ENCODE measurements at places on chromosomes 12 and 14.

GRCh38 chr12:82326905-82327503 lies 31.2 kb downstream of the CCDC59 start:
- DNase-seq, result no peak

- no peak for DNase-seq
Observed at GRCh38 chr14:99248761-99249171, 23.2 kb downstream of the BCL11B start.

DNA sequence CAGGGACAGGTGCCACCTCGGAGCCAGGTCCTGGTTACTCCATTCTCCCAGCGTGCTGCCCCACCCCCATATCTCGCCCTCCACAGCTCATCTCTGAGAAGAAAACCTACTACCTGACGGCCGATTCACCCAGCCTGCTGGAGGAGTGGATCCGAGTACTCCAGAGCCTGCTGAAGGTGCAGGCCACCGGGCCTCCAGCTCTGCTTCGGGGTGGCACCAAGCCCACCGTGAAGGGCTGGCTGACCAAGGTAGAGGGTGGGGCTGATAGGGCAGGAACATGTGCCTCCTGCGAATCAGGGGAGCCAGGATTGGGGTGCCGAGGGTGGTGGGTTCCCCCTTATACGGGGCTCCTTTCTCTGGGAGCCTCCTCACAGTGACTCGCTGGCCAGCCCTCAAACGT lies 25.9 kb downstream of the PIGH start:
- DNase-seq, result no peak

- DNase-seq, result no peak
Observed at GRCh38 chr12:43309959-43310358, 242.0 kb downstream of the ADAMTS20 start.

GRCh38 chr14:65791191-65791981 lies 378.9 kb downstream of the FUT8 start:
- DNase-seq, result no peak

DNA sequence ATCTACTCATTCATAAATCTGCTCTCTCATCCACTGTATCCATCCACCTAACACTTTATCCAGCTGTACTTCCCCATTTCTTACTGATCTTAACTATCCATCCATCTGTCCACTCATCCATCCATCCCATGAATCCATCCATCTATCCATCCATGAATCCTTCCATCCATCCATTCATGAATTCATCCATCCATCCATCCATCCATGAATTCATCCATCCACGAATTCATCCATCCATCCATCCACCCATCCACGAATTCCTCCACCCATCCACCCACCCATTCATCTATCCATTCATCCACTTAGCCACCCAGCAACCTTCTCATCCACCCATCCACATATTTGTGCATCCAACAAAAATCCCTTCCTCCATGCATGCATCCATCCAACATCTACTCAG lies 128.6 kb upstream of the MYL2 start:
- no peak for DNase-seq

DNA sequence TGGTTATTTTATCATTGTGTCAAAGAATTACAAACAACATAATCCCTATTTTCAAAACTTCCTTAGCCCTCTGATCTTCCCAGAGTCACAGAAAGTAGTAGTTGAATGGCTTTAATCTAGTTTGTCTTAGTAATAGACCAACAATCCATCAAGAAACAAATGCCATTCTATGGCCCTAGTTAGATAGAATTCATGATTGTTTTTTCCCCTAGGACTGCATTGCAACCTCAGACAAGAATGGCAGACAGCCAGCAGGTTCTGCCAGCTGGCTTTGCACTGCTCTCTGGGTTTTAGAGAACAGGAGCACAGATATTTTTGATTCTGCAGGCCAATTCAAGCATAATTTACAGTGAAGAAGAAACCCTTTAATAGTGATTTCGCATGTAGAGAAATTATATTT lies 33.8 kb downstream of the SYT1 start:
- DNase-seq, result no peak

DNA sequence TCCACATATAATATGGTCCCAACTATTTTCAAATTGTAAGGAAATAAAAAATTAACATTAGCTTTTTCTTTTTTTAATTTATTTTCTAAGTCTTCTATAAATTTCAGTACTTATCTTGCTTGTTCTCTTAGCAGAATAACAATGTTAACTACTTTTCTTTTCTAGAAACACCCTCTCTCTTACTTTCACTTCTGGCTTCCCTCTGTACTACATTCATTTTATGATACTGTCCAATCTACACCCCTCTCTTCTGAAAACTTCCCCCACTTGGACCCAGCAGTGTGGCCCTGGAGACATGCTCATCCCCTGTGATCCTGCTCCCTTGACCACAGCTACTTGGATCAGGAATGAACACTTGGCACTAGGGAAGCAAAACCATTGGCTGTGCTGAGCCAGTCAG lies 15.7 kb downstream of the SGPP1 start:
- no peak for DNase-seq

DNA sequence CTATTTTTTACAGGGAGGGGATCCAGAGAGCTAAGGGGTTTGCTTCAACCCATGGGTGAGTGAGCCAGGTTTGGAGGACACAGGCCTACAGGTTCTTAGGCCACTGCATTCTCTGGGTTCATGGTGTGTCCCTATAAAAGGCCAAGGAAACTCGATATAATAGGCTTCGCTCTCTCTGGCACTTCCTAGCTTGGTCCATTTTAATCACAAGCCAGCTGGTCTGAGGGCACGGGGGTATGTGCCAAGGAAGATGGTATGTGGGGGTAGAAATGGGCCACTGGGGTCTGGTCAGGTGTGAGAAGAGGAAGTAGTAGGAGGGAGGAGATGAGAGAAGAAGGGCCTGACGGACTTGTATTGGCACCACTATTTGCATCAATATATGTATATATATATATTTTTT lies 4.9 kb downstream of the ETV6 start:
- no peak for DNase-seq

- no peak for DNase-seq
Observed at GRCh38 chr12:123034865-123035264, 54.4 kb downstream of the ARL6IP4 start.

GRCh38 chr14:89465876-89466275 lies 48.8 kb upstream of the FOXN3 start:
- no peak for DNase-seq

GRCh38 chr12:91854725-91855124 lies 290.9 kb downstream of the BTG1 start:
- no peak for DNase-seq

GRCh38 chr12:68011882-68012207 lies 22.6 kb downstream of the IFNG-AS1 start:
- DNase-seq, result no peak

DNA sequence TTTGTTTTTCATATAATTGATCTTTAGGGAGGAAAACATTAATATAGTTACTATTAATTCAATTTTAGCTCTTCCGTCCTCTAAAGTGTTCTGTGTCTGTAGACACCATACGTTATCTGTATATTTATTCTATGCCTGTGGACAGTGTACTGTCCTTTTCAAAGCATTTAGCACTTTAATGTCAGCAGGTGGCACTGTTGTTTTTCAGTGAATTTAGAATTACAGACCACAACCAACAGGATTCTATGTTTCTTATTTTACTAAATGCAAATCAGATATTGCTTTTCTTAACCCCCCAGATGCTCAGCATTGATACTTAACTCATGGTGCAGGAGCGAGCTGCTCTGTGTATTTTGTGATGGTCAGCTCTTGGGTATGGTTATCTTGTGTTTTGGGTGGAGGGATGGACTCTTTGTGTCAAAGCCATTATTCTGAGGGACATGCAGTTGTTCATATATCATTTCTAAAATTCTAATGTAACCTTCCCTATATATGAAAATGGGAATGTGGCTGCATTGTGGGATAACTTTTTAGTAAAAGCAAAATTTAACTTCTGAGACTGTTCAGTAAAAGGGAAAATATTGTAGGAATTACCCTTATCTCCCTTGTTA lies 65.2 kb downstream of the PAPOLA start:
- DNase-seq, result no peak

GRCh38 chr14:24110060-24110459 lies 4.5 kb upstream of the DCAF11 start:
- no peak for DNase-seq

DNA sequence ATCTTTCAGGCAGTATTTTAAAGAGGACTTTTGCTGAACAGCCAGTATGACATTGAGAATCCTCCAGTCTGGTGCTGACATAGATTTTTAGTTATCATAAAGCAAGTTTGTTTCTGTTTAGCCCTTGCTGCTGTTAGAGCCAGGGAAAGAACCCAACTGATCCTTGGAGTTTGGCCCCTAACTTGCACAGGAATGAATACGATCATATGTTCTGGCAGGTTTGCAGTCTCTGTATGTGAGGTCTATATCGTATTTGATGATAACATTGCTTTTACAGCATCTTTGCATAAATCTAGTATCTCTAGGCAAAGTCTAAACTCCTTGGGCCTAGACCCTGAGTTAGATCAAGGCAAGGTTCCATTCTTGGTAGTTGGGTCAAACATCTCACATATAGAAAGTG lies 4.3 kb upstream of the CCDC175 start:
- no peak for DNase-seq

- DNase-seq, result no peak
Observed at GRCh38 chr12:6570264-6570887, 2.3 kb upstream of the NOP2 start.

GRCh38 chr12:49954863-49955830 lies 4.6 kb downstream of the AQP2 start:
- DNase-seq, result no peak

- DNase-seq, result no peak
Observed at GRCh38 chr14:77203611-77204458, 22.2 kb downstream of the TMEM63C start.

- no peak for DNase-seq
Observed at GRCh38 chr12:94426049-94426448, 33.6 kb downstream of the CEP83 start.

- DNase-seq, result no peak
Observed at GRCh38 chr14:45222485-45223262, 30.3 kb downstream of the MIS18BP1 start.

GRCh38 chr12:1994429-1995143 lies 9.7 kb downstream of the DCP1B start:
- DNase-seq, result no peak

- no peak for DNase-seq
Observed at GRCh38 chr14:63875311-63875710, 22.5 kb downstream of the SYNE2 start.

DNA sequence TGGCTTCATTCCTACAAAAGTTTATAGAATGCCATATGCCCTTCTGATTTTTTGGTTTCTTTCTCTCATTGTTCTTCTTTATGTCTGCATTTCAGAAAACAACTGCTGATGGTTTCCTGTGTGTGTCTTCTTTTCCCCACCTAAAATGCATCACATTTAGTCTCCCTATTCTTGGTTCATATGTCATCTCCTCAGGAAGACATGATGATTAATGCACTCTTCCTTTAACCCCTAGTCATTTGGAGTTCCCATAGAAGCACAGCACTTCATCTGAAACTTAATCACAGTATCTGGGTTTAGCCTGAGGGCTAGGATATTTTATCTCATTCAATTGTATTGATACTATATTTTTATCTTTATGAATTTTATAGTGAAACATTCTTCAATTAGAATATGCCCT lies 21.5 kb downstream of the GNPNAT1 start:
- DNase-seq, result no peak

DNA sequence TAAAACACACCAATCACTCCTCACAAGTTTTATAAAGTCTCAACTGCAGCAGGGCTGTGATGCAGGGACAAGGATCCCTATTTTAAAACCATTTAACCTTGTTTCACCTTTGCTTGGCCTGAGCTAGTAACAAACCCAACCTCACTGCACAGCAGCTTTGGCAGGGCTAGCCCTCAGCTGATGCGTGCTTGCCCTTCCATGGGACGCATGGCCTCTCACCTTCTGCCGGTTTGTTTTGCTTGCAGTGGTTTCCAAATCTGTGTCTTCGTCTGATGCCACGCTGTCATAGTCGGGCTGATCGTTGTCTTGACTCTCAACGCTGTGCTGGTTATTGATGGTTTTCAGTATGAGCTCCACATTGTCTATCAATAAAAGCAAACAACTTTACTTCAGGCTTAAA lies 43.3 kb downstream of the GIT2 start:
- no peak for DNase-seq

- DNase-seq, result no peak
Observed at GRCh38 chr12:20426957-20427356, 58.6 kb downstream of the PDE3A start.

DNA sequence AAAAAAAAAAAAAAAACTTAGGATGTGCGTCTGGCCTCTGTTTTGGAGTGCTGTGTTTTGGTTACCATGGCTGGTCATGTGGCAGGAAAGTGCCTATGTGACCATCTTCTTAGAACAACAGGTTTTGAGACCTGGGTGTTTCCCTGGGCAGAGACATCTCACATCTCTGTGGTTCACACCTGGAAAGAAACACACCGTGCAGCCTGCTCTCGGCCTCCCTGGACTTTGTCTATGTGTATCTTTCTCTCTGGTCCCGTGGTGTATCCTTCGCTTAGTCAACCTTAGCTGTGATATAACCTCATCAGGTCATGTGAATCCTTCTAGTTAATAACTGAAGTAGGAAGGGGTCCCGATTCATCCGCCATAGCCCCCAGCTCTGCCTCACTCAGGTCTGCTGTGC lies 22.6 kb downstream of the ACADS start:
- DNase-seq, result no peak

- peak; percentile 59 for DNase-seq
Observed at GRCh38 chr14:100547633-100548294, 39.5 kb downstream of the BEGAIN start.

DNA sequence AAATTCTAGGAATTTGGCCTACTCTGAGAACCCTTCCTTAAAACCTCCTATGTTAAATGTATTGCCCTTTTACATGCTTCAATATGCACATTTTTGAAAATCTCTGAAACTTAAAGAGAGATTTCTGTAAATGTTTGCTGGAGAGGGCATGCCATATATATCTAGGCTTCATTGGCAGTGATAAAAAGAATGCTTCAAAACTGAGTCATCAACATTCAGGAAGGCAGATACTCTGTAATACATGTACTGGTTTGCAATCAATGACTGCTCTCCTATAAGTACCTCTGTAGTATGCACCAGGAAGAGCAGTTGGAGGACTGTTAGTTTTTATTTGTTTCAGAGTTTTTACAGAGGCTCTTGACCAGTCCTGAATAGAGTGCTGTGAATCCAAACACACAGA lies 739.9 kb downstream of the SLC16A7 start:
- DNase-seq, result no peak

- DNase-seq, result no peak
Observed at GRCh38 chr14:53967606-53968005, 11.0 kb upstream of the BMP4 start.
